Stomach (tissue), 19 donors: ENCODE measurements at places on chromosomes 6 and 20.

DNA sequence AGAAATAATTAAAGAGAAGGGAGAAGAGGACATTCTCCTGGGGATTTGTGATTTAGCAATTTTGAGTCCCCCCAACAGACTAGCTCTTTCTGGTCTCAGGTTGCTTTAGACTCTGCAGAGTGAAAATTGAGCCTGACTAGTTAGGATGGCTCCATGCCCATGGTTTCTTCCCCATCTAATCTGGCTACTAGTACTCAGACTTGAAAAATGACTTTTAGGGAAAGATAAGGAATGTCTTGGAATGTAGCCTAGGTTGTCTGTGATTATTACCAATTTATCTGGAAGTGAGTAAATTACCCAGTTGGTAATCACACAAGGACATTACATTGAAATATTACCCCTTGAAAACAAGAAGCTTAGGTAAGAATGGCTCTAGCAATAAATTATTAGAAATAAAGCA, 4.2 kb downstream of the BEND6 start:
- no peak for DNase-seq

- DNase-seq, result no peak
Observed at GRCh38 chr6:15246666-15247499, 1.0 kb downstream of the JARID2 start.

DNA sequence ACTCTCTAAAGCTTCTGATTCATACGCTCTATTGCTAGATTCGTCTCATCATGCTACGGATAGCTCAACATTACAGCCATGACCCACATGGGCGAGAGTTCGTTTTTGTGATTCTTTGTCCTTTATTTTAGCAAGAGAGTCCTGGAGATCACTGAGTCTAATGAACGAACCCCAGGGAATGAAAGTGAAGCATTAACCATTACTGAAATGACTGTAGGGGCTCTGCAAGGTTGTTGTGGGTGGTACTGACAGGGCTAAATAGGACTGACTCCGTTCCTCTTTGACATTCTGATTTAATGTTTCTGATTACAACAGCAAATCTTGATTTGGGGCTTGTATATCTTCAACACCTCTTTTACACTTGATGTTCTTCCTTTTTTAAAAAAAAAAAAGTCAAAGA, 13.7 kb upstream of the RTF2 start:
- no peak for DNase-seq

- no peak for DNase-seq
Observed at GRCh38 chr6:113894712-113895674, 37.8 kb downstream of the MARCKS start.

GRCh38 chr20:21219686-21220085, 83.4 kb upstream of the XRN2 start:
- no peak for DNase-seq

DNA sequence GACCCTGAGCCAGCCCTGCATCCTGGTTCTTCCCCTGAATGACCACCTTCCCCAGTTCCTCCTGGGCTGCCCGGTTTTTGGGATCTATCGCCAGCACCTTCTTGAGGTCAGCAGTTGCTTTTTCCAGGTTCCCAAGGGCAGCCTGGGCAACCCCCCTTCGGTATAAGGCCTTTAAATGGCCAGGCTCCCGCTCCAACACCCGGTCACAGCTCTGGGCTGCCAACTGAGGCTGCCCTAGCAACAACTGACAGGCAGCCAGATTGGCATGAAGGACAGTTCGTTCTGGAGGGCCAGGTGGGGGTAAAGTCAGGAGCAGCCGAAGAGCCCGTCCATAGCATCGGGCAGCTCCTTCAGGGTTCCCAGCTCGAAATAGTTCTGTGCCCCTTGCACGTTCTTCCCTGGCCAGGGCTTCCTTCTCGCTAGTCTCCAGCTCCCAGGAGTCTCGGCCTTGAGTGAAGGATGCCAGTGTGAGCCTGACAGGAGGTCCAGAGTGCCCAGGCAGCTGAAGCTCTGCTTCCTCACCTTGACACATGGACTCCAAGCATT, 778 bp upstream of the ATF6B start:
- DNase-seq, result no peak

- DNase-seq, result no peak
Observed at GRCh38 chr6:115001731-115002350, 659.0 kb upstream of the HS3ST5 start.

- no peak for DNase-seq
Observed at GRCh38 chr6:73648166-73648565, 5.6 kb downstream of the SLC17A5 start.

GRCh38 chr6:166589337-166589731, 2.9 kb upstream of the RAMACL start:
- DNase-seq, result no peak

DNA sequence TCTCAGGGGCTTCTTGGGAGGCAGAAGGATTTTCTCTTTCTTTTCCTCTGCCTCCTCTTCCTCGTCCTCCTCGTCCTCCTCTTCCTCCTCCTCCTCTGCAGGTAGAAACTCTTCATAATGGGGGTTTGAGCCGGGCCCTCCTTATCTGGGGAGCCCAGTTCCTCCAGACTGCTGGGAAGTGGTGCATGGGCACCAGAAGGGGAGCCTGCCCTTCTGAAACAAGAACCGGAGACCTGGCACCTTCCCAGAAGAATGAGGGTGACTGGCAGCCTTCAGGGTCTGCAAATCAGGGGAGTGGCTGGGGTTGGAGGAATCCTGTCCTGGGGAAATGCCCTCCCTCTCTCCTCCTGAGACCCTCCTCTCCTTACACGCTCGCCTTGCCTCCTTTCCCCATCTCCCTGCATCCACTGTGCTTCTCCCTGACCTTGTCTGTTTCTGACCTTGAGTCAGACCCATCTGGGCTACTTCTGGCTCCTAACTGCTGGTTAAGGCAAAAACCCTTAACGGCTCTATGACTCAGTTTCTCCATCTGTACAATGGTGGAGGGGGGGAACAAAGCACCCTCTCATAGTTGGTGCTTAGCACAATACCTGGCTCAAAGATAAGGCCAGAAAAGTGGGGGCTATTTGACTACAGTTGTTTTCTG, 1.7 kb downstream of the TULP1 start:
- DNase-seq, result no peak

DNA sequence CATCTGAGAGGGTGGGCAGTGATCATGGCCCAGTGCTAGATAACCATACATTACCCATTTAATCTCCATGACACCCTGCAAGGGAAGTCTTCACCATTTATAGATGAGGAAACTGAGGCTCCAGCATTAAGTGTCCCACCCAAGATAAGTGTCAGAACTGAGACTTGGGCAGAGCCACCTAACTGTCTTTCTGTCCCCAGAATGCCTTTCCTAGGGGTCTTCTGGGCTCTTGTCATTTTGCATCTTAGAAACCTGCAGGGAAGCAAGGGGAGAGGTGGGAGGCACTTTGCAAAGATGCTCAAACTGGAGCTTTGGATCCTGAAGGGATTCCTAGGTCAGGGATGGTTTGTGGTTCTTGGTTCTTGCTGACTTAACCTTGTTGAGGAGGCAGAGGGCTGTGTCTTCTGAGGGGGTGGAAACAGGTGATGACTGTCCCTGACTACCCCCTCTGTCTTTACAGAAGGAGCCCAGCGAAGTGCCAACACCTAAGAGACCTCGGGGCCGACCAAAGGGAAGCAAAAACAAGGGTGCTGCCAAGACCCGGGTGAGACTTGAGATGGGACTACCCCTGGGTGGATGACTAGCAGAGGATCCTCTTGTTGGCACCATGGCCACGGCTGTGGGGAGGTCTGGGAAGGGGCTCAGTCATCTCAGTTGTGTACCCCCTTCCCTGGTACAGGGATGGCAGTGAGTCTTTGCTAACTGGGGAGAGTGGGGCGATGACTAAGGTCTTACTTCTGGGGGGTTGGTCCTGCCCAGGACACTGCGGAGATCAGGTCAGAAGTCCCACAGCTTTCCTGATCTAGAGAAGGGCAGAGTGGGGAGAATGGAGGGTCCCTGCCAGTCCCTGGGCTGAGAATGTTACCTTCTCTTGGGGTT, 5.8 kb downstream of the HMGA1 start:
- peak; percentile 1 for DNase-seq

- DNase-seq, result no peak
Observed at GRCh38 chr20:53708129-53708968, 114.7 kb upstream of the ZNF217 start.

DNA sequence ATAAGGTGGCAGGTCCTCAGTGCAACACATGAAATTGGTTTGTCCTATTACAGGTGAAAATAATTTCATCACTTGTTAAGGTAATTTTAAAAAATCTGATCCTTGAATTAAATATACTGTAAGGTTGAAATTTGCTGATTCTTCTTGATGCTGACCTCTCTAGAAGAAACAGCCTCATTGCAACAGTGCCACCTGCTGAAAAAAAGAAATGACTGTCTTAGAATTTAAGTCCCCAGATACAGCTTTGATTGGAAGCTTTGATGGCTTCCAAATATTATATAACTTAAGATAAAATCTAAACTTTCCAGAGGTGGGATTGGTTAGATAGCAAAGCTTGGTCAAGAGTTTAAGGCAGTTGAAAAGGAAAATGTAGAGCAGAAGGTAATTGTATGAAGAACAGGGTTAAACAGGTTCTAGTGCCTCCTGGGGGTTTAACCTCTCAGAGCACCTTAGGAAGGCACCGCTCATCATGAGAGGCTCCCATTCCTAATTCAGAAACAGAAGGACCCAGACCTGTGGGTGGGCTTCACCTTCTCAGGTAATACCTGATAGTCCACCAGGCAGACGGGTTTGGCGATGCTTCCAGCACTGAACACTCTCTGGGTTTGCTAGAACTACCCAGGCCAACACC, 401.0 kb downstream of the PAX1 start:
- DNase-seq, result no peak

DNA sequence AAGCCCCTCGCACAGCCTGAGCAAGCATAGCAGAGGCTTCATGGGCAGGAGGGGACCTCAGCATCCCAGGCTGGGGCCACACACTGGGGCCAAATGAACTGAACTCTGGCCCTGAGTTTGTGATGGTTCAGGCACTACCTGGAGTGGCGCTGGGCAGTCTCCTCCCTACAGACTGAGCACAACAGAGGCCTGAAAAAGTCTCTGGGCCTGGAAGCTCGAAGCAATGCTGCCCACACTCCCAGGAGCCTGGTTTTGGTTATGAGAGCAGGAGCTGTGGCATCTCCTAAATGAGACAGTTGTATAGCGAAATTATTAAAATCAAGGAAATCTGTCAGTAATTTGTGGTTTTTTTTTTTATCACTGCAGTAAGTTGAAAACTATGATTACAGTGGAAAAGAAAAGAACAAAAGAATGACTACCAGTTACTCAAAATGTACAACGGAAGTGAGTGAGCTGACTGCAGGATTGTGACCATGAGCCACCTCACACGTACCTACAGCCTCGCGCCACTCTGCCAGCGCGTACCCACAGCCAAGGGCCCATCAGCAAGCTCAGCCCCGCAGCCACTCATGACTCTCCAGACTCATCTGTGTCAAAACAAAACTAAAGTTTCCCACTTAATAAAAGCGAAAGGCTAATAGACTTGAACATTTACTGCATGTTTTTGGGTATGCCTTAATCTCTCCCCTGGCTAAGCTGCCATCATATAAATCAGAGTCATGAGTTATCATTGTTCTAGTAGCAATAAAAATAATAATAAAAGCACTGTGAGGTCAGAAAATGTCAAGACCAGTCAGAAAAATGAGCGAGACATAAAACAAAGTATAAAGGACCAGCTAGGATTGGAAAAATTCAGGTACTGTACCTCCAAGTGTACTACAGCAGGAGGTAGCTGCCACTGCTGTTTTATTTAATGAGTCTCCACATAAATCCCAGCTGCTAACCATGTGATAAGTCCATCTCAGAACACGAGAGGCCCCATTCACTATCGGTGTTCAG, 177.0 kb downstream of the FOXC1 start:
- no peak for DNase-seq

GRCh38 chr6:111837007-111837406, 36.2 kb downstream of the FYN start:
- DNase-seq, result no peak

GRCh38 chr6:116530436-116530835, 15.0 kb downstream of the TRAPPC3L start:
- DNase-seq, result no peak

- DNase-seq, result no peak
Observed at GRCh38 chr6:81194374-81194773, 558.1 kb downstream of the TENT5A start.

GRCh38 chr6:21327326-21328112, 266.0 kb upstream of the SOX4 start:
- DNase-seq, result no peak

- DNase-seq, result no peak
Observed at GRCh38 chr6:38443352-38444144, 196.2 kb downstream of the BTBD9 start.

DNA sequence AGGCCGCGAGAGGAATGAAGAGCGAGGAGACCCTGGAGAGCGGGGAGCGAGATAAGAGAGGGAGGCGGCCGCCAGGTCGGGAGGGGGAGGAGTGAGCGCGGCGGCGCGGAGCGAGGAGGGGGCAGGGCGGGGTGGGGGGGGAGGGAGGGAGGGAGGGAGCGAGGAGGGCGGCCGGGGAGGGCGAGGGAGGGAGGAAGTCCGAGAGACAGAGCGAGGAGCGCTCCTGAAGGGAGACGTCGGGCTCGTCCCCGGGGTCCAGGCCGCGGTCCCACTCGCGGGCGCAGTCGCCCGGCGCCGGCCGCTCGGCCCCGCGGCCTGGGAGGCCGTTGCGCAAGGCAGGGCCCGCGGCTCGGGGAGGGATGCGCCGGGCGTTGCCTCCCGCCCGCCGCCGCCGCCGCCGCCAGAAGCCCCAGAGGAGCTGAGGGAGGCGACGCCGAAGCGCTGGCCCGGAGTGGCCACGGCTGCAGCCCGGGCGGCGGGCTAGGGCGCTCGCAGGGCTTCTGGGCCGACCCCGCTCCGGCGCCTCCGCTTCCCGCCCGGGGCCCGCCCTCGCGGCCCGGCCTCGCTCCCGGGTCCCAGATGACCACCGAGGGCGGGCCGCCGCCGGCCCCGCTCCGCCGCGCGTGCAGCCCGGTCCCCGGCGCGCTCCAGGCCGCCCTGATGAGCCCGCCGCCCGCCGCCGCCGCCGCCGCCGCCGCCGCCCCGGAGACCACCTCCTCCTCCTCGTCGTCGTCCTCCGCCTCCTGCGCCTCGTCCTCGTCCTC, at the start of gene FOXF2:
Gene FOXF2 (plus strand): TSS at position 208 of the 764 bp plus-strand sequence. CDS start 372 bp downstream, at position 580.
- DNase-seq, result peak; percentile 67

DNA sequence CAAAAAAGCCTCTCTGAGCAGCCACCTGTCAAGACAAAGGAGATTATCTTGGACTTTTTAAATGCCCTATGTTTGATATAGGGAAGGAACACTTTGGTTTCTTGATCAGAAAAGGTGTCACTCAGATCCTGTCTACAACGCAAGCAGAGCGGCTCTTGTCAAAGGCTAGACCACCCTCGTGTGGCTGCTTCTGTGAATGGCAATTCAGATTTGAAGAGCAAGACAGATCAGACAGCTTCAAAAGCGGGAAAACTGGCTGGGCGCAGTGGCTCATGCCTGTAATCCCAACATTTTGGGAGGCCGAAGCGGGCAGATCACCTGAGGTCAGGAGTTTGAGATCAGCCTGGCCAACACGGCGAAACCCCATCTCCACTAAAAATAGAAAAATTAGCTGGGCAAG, 10.1 kb upstream of the NXT1 start:
- peak; percentile 67 for DNase-seq

- DNase-seq, result no peak
Observed at GRCh38 chr6:161561908-161562307, 288.0 kb upstream of the AGPAT4 start.

DNA sequence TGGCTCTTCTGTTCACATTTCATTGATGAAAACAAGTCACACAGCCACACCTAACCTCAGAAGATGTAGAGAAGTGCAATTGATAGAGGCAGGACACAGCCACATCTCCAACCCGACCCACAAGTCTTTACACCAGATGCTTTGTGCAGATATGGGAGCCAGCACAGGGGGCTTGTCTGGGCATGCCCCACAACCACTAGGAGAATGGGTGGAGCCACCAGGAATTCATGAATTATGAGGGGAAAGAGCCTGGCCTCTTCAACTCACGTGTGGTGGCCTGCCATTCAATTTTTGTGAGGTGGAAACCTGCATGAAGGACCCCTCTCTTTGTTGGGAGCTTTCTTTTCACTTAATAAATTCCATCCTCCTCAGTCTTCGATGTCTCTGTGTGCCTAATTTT, 79.1 kb downstream of the OGFRL1 start:
- DNase-seq, result no peak
